ENCODE measurements at places on chromosomes 7 and 10. TPM values are rescaled to one million over a fixed set of nuclear protein-coding genes. Genes with fewer than 3 reads are reported as not detected.

DNA sequence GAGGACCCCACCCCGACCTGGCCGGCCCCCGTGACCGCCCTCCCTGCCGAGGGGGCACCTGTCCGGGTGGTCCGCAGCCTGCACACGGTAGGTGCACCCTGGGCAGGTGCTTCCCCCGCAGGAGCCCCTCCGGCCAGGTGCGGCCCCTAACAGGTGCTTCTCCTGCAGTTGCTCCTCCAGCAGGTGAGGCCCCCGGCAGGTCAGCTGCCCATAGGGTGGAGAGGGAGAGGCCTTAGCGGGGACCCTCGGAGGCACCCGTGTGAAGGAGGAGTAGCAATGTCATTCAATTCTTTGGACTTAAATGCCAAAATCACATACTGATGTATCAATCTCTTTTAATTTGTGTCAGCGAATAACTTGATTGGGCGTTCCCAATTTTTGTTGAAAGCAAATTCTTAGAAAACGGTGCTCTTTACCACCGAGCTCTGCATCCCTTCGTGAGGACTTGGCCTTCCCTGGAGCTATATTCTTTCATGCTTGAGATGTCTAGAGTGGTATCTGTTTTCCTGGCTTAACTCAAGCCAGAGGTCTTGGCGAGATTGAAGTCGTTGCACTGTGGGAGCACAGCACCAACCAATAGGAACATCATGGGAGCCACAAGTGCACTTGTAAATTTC is 738 bp upstream of the NCAPG2 start:
- no peak for DNase-seq

- DNase-seq: no peak
Measured at GRCh38 chr10:124370426-124370825, 48.3 kb downstream of the OAT start.

GRCh38 chr10:7689591-7689990 is 13.5 kb upstream of the ITIH2 start:
- DNase-seq: no peak

DNA sequence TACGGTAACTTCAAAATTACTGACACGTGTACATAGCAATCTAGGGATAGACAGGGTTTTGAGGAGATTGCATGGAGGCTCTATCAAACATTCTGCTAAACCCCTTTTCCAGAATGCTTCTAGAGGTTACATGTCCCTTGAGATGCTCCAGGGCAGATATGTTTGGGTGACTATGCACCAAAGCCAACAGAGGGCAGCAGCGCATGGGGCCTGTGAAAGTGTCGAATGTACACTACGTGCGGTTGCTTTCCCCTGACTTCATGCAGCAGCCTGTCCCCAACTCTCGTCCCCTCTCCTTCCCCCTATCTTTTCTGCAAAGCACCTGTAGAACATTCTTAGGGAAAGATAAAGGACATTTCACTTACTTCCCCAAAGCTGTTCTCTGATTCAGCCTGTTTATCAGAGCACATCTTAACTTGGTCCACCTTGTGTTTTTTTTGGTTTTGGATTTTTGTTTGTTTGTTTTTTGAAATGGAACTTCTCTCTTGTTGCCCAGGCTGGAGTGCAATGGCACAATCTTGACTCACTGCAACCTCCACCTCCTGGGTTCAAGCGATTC is 90.2 kb downstream of the UBE3C start:
- DNase-seq: no peak

- peak; percentile 16 for DNase-seq
Measured at GRCh38 chr10:122113161-122113944, 124.4 kb downstream of the TACC2 start.

DNA sequence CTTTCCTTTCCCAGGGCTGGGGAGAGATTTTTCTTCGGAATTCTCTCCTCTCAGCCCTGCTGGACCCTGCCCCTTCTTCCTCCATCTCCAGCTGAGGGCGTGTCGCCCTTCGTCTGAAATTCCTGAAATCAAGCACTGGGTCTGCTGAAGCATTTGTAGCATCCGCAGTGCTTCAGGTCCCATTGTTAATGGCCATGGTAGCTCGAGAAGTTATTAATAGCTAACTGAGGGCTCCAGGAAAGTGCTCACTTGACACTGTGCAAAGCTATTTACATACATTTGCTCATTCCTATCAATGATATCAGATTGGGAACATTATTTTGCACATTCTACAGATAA is 515 bp downstream of the FAM149B1 start:
- no peak for DNase-seq

DNA sequence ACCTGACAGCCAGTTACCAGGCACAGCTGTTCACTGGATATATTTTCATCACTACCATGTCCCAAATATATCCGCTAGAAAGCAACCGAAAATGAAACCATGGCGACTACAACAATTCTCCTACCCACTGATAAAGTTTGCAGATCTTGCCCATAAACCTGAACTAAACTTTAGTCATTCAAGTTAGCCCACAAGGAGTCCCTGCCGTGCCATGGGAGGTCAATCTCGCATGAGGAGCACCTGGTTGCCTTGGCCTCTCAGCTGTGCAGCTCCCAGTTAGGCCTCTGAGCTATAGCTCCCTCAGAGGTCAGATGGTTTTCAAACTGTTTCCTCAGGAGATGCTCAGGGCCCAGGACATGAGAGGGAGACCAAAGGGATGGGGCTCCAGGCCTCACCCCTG is 211.1 kb upstream of the RNF32 start:
- no peak for DNase-seq

- no peak for DNase-seq
Measured at GRCh38 chr10:29545122-29545521, 89.6 kb downstream of the SVIL start.

The MBL2 gene
- not detected for total RNA-seq

- no peak for DNase-seq
Measured at GRCh38 chr10:125982260-125982948, 86.0 kb downstream of the FANK1 start.

GRCh38 chr10:11242443-11243387 is 225.0 kb downstream of the CELF2 start:
- DNase-seq: no peak

The TUBB8 gene
- not detected for total RNA-seq

DNA sequence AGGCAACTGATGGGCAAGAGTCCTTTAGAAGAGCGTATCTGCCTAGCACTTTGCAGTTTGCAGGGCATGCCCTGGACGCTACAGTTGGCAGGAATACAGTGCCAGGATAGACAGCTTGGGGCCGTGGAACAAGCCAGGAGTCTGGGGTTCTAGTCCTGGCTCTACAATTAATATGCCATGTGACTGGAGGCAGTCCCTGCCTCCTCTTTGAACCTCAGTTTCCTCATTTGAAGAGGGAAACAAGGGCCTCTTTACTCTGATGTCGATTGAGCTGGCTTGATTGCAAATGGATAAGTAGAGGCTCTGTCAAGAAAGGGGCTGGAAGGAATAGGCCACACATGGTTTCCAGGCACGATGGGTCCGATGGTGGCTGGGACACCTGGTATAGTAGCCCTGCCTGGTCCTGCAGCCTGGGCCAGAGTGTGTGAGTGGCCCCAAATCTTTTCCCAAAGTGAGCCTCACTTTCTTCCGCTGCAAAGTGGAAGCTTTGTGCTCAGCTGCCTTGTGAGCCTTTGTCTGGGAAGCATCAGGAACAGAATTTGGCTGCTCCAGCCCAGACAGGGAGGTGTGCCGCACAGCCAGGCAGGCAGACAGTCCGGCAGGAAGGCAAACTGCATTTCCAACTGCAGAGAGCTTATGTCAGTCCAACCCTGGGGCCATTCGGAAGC is 111.4 kb upstream of the PPIF start:
- no peak for DNase-seq

- DNase-seq: no peak
Measured at GRCh38 chr10:79266543-79267312, 80.5 kb upstream of the PPIF start.

GRCh38 chr7:53022893-53023292 is 12.5 kb upstream of the POM121L12 start:
- DNase-seq: no peak

- no peak for DNase-seq
Measured at GRCh38 chr10:84298057-84298456, 30.3 kb upstream of the CCSER2 start.

DNA sequence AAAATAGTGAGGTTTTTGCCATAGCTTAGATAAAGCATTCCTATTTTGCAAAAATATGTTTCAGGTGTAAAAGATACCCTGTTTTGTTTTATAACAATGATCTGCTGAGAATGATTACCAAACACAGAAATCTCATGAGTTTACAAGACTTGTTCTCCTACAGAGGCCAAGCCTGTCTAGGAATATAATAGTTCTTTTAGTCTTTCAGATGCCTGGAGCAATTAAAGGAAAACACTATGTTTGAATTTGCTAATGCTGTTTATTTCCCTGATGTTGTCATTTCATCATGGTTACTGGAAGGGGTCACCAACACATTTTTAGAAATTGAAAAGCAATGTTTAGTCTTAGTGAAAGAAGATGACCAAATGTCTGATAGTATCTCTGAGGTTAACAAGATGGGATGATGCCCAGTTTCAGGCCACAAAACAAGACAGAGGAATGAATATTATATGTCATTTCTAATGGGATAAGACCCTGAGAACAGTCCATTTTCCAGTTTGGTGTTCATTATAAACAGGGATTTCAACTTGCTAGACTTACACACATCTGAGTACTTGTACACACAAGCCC is 559.9 kb downstream of the INHBA start:
- DNase-seq: no peak

The AP4M1 gene
- total RNA-seq: 21.8 TPM

GRCh38 chr10:82796510-82796909 is 921.5 kb downstream of the NRG3 start:
- DNase-seq: no peak

DNA sequence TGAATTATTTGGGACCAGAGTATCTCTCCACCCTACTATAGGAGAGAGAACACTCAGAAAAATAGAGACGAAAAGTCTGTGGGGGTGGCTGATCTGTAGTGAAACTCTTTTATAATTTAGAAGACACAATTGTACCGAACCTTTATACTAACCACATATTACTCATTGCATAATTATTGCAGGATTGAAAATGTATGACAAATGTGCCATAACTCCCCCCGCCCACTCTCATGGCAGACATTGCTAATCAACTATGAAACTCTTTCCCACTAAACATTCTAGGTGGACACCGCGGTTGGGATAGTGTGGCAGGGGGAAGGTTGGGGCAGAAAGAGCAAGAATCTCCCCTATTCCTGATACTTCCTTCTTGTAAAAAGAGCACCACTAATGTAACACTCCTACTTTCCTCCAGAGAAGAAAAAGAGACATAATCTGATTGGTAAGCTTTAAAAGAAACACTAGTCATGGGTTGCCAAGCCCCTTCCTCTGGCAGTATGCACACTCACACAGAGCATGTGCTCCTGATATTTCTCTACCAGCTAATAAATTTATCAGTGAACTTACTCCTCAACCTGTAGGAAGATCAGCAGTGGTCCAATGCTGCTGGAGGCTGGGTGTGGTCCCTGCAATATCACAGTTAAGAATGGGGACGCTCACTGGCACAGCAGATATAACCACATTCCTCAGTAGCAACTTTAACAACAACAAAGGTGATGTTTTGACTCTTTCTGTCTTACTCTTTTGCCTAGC is 18.7 kb upstream of the ARID5B start:
- no peak for DNase-seq

- DNase-seq: peak; percentile 55
Measured at GRCh38 chr10:71234970-71235685, 22.8 kb downstream of the UNC5B start.

DNA sequence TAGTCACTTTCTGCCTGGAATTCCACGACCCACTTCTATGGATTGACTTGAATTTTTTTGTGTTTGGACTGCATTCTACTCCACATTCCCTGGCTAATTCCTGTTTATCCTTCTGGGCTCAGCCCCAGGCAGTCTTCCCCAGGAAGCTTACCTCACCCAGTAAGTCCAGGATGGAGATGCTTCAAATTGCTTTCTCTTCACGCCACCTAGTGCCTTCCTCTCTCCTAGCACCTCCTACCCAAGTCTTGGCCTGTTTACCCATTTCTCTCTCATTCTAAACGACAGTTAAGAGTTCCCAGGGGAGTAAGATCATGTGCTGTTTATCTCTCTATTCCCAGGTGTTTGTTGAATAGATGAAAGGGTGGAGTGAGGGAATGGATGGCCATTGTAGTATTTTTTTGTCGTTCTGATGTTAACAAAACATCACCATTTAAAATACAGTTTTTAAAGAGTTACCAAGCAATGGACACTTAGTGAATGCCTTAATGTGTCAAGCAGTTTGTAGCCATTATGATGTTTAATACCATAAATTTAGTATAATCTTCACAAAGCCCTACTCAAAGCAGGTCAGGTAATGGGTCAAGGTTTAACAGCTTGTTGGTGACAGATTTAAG is 45.5 kb upstream of the TARP start:
- DNase-seq: peak; percentile 66

GRCh38 chr10:58393317-58393716 is 8.1 kb downstream of the TFAM start:
- DNase-seq: no peak

Measured in K562 (cell line).